ENCODE measurements at places on chromosomes 6 and 20.

DNA sequence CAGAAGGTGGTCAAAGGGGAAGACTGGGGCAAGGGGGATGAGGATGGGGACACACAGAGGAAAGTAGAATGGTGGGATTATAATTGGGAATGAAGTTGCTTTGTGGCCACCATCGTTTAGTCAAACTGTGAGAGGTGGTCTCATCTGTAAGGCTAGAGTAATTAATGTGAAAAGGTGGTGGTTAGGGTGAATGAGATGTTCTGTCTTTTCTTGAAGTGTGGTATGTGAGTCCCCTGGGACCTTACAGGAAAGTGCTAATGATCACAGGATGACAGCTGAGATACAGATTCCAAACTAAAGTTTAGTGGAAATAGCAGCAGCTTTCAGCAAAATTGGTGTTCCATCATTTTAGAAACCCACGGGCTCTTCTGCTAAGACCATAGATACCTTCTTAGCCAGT, 10.7 kb downstream of the ZFAND3 start:
- DNase-seq = no peak

GRCh38 chr20:54995553-54995952, 520.2 kb downstream of the DOK5 start:
- DNase-seq = no peak

- DNase-seq = no peak
These were observed 24.3 kb upstream of the EMILIN3 start for GRCh38 chr20:41390889-41391288.

GRCh38 chr6:18055714-18056382, 66.6 kb downstream of the NHLRC1 start:
- no peak for DNase-seq

- no peak for DNase-seq
These were observed at the start of the genes HSPA1A and HSPA1L for GRCh38 chr6:31815025-31815838. Gene HSPA1A (plus strand): TSS chr6:31815543. CDS start chr6:31815757, 214 bp downstream. Gene HSPA1L (minus strand): TSS chr6:31815283. CDS start chr6:31811972, 3,311 bp downstream.

- DNase-seq = no peak
These were observed 65.5 kb upstream of the GCM1 start for GRCh38 chr6:53214172-53214571.

GRCh38 chr20:35866418-35867202, 87.7 kb downstream of the SCAND1 start:
- DNase-seq = no peak

GRCh38 chr6:37323580-37323979, 30.2 kb upstream of the RNF8 start:
- no peak for DNase-seq

- DNase-seq = no peak
These were observed 2.1 kb downstream of the KIAA1586 start for GRCh38 chr6:57048577-57048976.

DNA sequence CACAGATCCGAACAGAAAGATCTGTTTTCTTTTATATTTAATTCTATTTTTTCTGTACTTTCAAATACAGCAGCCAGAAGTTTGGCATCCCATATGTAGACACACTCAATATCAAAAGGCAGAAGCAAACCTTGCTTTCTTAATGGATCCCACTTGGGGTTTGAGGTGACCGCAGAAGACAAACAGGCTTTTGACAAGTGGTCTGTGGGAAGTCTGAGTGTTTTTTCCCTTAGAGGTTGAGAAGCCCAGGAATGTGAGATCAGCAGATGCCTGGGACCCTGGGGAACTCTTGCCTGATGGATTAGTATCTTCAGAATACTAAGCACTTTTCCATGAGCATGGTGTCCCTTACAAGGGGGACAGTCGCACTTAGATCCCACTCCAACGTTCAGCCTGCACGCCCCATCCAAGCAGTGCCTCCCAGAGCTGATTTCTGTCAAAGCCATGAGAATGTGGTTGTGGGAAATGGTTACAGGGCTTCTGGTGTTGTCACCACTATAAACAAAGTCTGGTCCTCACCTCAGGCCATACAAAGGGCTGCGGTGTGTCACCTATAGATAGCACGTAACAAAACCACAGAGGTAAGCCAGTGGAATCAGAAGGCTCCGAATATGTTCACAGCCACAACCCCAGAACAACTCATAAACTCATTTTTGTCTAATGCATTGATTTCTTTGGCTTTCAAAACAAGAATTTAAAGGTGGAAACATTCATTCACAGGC, 12.7 kb downstream of the IL17F start:
- DNase-seq = no peak

DNA sequence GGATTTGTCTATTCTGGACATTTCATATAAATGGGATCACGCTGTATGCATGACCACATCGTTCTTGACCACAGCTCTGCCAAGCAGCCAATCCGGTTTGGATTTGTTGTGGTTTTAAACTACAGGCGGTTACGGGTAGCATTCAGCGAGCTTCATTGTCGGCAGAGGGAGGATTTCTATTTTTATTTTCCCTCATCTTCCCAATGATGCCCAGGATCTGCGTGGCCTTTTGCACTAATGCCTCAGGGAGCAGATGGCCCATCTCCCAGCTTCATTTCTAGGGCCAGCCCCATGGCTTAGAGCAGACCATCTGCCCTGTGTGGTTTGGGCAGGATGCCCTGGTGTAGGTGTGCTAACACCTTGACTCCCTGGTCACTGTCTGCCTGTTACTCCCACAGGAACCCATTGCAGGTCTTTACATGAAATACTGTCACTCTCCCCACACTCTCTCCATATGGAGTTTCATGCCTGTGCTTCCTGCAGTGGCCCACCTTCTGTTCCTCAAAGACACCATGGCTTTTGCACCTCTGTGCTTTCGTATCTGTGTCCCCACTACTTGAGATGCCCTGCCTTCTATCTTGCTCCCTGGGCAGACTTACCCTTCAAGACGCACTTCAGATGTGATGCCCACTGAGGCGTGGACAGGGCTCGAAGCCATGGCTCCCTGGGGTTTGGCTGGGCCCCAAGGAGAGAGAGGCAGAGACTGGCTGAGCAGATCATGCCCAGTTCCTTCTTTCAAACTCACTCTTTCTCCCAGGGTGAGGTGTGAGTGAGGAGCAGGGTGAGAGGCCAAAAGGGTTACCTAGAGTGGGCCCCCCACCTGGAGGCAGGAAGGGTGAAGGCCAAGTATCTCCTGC, 26.0 kb downstream of the SDCBP2 start:
- DNase-seq = no peak

GRCh38 chr6:122381494-122382265, 17.8 kb upstream of the HSF2 start:
- DNase-seq = peak; percentile 72

DNA sequence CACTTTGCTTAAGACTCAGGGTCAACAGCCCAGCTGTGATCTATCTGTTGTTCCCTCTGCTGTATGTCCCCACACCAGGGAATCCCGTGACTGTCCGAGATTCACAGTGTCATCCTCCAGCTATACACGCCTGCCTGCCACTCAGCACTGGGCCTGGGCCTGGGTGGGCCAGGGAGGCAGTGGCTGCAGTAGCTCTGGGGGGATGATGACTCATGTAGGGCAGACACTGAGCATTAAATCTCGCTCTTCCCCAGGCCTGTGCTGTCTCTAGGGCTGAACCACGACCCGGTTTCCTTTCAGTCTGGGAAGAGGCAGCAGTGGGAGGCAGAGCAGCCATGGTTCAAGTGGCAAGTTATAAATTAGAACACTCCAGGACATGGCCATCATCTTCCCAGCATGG, 173.9 kb downstream of the LRFN2 start:
- DNase-seq = no peak

DNA sequence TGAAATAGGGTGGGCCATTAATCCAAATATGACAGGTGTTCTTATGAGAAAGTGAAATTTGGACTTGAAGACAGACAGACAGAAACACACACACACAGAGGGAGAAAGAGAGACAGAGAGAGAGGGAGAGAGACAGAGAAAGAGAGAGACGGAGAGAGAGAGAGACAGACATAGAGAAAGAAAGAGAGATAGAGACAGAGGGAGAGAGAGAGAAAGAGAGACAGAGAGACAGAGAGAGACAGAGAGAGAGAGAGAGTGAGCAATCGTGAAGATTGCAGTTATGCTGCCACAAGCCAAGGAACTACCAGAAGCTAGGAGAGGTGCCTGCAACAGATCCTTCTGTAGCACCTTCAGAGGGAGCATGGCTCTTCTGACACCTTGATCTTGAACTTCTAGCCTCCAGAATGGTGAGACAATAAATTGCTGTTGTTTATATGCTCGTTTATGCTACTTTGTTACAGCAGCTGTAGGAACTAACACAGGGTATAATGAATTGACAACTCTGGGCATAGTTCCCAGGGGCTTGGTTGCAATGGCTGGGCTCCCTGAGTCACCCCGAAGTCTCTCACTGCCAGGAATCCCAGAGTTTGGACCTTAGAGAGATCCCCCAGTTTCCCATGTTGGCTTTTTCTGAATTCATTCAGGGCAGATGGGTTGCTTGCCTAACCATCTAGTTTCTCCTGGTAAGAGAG, 44.7 kb upstream of the ECI2 start:
- no peak for DNase-seq

DNA sequence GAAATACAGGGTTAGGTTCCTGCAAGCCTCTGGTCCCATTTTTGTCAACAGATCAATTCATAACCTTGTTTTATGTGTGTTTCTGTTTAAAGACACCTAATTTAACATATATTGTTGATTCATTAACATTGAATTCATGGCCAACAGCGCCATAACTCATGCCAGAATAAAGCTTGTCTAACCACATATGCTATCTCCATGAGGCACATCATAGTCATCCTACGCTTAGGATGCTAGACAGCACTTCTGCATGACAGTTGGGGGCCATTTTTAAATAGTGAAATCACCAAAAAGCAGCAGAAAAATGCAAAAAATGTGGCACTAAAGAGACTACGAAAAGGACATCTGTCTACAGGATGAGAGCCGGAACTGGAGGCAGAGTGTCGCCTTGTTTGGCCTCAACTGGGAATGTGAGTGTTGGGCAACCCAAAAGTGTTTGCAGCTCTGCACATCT, 37.9 kb downstream of the TRAM2 start:
- DNase-seq = no peak

GRCh38 chr20:843912-844311, 10.4 kb downstream of the FAM110A start:
- DNase-seq = no peak

DNA sequence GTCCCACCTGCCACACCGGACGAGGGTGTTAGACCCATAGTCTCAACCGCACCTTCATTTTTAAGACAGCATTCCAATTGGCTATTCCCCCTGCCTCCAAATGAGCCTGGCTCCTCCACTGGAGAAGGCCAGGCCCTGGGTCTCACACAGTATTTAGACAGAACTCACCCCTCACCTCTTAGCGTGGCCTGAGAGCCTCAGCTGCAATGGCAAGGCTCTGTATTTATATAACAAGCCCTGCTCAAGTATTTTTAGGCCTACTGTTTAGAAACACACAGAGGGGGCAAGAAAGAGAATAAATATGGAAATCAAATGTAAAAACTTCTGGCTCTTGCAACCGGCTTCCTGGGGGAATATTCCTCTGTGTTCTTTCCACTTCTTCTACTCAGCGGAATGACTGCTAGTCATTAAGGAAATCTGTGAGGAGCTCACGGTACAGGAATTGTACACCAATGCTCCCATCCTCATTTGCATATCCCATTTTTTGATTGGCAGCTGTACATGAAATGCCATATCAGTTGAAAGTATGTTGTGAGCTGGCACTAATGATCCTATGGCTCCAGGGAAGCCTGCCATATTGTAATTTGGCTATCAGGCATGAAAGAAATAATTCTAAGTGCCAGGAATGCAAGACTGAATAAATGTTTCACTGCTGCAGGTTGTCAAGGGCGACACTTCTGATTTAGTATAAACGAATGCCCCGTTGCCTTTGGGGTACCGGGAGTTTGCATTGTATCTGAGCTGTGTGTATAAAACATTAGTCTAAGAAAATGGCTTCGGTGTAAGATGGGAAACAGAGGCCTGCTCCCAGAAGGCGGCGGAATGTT, 207.5 kb downstream of the ZNF217 start:
- DNase-seq = no peak

- DNase-seq = no peak
These were observed 134.1 kb downstream of the ELOVL4 start for GRCh38 chr6:79813143-79813850.

DNA sequence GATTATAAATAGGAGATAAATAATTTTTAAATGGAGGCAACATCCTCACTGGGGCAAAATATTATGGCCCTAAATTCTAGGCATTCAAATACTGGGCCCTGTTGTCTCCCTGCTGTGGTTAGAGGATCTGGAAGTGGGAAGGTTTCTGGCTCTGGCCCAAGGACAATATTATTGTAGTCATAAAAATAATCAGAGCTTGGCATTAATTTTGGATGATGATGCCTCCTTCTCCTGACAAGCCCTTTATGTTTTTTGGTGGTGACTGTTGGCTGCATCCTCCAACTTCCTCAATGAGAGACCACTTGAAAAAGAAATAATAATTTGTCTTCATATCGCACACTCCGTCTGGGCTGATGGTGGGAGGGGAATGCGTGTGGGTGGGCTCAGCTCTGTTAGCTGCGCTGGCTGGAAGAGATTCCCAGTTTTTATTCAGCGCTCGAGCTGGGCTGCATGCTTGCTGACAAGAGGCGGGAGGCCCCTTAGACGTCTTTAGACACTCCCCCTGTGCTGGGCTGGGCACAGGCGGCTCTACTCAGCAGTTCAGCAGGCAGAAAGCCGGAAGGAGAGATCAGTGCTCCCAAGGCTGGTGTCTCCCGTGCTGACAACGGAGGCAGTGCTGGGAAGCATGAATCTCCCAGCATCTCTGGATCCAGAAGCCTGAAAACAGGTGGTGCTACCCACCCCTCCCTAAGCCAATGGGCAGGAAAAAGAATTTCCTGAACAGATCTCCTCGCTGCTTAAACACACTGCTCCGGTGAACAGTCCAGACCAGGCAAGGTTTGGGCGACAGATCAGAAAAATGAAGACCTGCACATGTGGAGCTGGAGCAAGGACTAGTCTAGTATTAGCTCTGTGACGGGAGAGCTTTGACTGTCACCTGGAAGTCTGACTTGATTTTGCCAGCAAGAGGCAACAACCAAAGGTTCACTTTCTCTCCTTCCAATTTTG, 97.7 kb downstream of the SYCP2 start:
- DNase-seq = peak; percentile 43

- DNase-seq = no peak
These were observed 186.3 kb downstream of the PLCB4 start for GRCh38 chr20:9255171-9255570.

DNA sequence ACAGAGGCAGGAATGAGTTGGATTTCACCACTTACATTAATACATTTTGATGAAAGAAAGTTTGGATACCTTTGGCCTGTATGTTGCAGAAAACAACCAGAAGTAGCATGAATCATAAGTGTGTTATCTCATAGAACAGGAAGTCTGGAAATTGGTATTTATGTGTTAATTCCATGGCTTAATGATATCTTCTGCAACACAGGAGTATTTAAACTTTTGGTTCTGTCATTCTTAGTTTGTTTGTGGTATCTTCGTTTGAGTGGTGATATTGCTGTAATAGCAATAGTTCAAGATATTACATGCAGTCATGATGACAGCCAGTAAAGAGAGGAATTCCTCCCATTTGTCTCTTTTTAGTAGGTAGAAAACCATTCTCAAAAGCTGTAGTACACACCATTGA, 177.3 kb downstream of the CDKAL1 start:
- no peak for DNase-seq

DNA sequence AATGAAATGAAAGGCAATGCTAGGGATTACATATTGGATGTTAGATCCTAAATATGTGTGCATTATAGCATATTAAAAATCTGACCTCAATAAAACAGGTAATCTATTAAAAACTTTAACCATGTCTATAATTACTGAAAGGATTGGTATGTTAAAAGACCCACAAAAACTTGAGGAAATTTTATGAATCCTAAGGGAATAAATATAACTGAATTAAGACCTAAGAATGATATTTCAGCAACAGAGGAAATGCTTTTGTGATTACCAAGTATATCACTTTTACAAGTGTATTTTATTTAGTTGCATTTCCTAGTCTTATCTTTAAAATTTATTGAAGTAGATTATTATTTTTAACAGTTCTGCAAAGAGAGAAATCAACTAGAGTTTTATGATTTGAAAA, 571.5 kb downstream of the HDGFL1 start:
- DNase-seq = no peak
